Astrocyte of the spinal cord (primary cell): ENCODE measurements at places on chromosomes 4 and X.

DNA sequence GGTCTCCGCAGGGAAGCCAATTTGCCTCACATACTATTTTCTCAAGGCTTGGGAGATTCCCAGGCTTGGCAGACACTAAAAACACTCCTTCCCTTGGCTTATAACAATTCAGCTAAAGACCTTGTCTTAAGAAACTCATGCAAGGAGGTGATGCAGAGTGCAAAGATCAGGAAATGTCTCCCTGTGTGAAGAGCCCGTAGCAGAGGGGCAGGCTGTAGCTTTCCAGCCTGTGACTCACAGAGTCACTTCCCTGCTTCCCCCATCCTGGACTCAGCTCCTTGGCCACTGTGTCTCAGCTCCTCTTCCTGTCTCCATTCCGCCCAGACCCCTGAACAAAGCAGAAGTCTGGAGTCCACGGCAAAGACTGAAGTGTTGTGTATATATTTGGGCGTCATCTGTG lies 56.1 kb downstream of the KDR start:
- peak; percentile 59 for DNase-seq

DNA sequence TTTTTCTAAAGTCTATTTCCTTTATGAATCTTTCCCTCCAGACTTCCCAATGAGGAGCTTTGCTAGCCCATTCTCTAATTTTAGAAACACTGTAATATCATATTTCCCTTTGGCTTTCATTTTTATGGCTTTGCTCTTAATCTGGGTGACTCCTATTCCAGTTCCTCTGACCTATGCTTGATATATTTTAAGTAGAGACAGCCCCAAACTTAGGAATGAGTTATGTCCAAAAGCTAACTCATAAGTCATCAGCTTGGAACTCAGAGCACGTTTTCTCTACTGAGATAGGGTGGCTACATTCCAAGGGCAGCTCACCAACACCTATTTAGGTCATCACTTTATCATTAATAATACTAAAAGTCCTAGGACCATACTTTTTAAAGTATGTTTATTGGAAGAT lies 77.8 kb downstream of the OR13H1 start:
- DNase-seq = no peak

- DNase-seq = no peak
Measured at GRCh38 chrX:96211953-96212352, 472.7 kb upstream of the DIAPH2 start.

- DNase-seq = no peak
Measured at GRCh38 chr4:158667651-158668198, 4.0 kb downstream of the C4orf46 start.

DNA sequence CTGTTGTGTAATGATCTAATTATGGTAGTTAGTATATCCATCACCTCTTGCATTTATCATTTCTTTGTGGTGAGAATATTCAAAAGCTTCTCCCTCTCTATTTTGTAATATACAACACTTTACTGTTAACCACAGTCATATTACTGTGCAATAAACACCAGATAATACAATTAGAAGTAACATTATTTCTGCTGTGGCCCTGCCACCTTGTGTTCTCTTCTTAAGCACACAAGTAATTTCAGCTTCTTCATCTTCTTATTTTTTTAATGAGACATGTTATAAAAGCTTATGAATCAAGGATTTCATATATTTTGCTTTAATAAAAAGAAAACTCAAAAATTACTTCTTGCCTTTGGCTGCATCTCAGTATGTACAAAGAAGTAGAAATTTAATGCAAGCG lies 675.2 kb upstream of the INTU start:
- peak; percentile 41 for DNase-seq

GRCh38 chr4:139560406-139561104 lies 4.5 kb upstream of the SETD7 start:
- DNase-seq = no peak

- DNase-seq = no peak
Measured at GRCh38 chrX:10828036-10828435, 207.7 kb upstream of the MID1 start.

- no peak for DNase-seq
Measured at GRCh38 chrX:50188859-50189600, 11.8 kb downstream of the AKAP4 start.

DNA sequence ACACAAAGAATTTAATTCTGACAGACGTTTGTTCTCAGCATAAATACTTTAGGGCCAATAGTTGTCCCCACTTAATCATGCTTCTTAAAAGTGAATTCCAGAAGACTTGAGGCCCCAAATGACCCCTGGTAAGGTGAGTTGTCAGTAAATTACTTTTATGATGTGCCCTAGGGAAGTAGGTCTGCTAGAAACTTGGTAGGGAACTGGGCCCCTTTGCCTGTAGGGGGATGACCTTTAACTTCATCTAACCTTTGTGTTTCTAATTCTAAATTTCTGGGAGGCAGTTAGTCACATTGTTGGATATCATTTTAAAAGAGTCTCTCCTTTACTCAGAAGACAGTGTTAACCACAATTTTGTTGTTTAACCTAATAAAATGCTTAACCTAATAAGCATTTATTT lies 28.8 kb downstream of the HHIP start:
- DNase-seq = no peak

DNA sequence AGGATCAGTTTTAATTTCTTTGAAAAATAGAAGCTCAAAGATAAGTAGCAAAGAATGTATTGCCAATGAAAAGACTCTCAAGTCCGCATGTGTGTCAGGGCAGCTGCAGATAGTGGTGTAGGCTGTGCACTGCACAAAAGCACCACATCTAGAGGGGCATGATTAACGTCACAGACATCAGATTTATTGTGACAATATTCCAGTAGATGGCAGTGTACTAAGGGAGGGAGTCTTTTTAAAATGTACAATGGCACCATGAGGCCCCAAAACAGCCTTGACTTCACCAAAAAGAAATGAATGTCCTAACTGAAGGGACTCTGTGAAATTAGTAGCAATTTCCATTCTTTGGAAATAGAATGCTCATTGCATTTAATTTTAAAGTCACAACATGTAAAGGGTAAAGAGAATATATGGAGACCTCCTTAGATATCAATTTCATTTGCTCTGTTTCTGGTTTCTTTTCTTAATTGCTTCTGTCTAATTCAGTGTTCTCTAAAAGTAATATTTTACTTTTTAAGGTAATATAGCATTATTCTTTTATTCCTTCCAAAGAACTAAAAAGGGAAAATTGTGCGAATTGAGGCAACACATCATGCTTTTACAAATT lies 98.4 kb downstream of the ZNF827 start:
- DNase-seq = peak; percentile 55

DNA sequence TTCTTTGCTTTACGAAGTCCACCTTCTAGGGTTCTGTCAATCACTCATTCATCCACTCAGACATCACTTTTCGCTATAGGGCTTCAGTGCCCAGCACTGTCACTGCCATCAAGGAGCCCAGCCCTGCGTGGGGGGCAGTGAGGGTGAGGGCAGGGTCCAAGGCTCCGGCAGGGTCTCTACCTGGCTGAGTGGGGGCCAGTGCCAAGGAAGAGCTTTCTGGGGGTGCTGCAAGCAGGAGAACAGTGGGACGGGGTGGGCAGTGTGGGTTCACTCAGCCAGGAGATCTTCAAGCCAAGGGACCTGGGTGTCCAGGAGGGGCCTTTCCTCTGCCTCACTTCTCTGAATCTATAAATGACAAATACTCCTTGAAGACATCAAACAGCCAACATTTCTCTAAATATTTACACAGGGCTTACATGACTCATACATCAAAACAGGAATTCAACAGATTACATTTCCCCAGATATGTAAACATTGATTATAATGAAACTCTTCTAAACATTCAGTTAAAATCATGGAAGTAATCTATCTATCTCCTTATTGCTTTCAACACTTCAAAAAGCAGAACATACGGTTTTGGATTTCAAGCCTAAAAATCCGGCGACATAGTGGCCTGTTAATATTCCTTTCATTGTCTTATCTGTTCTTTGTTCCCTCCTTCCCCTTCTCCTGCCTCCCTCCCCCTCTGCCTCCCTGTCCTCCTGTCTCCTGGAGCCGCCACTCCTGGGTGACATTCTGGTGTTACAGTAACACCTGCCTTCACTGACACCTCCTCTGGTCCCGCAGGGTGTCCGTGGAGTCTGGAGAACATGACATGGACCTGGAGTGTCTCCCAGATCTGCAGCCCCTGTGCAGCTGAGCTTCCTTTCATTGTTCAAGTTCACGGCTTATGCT lies 94.4 kb upstream of the ADRA2C start:
- DNase-seq = no peak

GRCh38 chr4:89562746-89563145 lies 255.1 kb upstream of the GPRIN3 start:
- no peak for DNase-seq

- DNase-seq = no peak
Measured at GRCh38 chrX:83260288-83260687, 247.8 kb upstream of the POU3F4 start.

DNA sequence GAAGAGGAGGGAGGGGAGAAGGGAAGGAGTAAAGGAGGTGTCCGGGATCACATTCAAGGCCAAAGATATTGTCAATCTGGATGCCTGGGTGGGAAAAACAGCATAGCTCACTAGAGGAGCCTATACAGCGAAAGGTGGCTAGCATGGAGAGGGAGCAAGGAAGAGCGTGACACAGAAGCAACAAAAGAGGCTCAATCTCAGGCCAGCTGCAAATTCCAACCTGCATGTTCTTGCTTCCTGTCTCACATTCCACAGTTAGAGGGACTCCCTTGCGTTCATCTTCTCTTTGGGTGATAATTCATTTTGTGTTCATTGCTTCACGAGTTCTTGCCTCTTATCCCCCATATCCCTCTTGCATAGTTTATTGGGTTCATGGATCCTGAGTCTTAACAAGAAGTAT lies 3.0 kb upstream of the CLNK start:
- no peak for DNase-seq

DNA sequence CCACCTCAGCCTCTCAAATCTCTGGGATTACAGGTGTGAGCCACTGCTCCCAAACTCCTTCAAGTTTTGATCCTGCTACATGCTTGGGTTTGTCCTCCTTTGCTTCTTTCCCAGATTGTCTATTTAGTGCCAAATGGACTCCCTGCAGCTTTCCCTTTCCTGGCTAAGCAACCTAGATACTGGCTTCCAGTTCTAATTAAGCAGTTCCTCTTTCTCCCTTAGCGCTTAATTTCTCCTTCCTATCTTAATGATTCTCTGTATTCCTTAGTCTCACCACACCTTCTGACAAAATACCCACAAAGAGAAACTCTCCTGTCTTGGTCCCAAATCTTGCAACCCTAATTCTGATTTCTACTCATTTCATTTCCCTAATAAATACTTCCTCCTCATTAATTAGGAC lies 7.8 kb downstream of the RXFP1 start:
- no peak for DNase-seq

GRCh38 chr4:2805712-2806389 lies 13.0 kb downstream of the SH3BP2 start:
- no peak for DNase-seq

DNA sequence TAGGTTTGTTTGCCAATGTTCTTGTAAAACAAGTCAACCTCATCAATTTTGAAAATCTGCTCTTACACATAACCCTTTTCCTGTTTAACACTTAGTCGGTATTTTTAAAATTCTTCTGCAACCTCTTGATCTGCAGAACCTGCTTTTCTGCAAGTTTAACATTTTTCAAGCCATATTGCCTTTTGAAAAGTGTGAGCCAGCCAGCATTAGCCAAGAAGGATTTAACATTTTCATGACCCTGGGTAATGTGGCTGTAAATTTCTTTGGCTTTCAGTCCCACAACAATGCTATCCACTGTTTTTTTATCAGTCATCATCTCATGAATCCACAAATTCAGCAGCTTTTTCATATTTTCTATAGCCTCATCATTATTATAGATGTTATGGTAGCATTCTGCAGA lies 956.5 kb downstream of the FAT4 start:
- no peak for DNase-seq

DNA sequence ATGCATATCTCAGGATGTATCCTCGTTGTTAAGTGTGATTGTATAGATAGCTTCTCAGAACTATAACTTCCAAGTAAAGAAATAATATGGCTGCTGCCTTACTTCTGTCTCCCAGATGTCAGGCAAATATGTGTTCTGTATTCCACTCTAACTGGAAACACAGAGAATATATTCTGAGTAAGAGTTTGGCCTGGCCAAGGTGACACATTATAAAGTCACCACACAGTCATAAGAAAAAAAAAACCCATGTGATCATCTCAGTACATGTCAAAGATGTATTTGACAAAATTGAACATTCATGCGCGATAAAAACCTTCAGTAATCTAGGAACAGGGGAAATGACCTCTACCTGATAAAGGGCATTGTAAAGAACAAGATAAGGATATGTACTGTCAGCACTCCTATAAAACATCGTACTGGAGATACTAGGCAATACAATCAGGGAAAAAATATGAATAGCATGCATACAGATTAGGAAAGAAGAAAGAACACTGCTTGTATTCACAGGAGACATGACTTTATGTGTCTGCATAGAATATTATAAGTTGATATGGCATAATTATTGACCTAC lies 207.1 kb downstream of the ZNF330 start:
- DNase-seq = no peak

DNA sequence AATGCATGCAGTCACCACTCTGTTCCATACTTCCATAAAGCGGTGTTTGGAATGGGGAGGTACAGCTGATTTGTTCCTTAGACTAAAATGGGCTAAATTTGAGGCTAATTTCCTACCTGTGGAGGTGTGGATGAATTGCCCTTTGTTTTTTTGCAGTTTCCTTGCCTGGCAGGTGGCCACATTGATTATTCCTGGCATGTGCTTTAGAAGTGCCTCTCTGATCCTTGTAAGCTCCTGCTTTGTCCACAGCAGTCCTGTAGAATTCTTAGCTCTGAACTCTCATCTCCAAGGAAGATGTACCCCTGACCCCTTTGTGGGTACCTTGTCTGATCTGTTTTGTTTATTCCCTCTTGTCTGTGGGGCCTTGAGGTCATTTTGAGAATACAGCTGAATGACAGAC lies 136.8 kb downstream of the ADGRL3 start:
- DNase-seq = no peak

- peak; percentile 2 for DNase-seq
Measured at GRCh38 chrX:29746326-29746725, 469.0 kb upstream of the MAGEB2 start.

GRCh38 chr4:178672512-178672911 lies 1230.3 kb upstream of the AGA start:
- DNase-seq = no peak

DNA sequence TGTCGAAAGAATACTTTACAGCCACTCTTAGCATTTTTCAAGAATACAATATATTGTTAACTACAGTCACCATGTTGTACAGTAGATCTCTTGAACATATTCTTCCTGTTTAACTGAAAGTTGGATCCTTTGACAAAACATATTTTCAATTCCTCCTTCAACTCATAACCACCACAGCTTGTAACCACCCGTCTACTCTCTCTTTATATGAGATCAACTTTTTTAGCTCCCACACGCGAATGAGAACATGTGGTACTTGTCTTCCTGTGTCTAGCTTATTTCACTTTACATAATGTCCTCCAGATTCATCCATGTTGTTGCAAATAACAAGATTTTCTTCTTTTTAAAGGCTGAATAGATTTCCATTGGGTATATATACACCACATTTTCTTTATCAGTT lies 338.3 kb upstream of the IGFBP7 start:
- no peak for DNase-seq

GRCh38 chrX:137549851-137550664 lies 15.9 kb upstream of the ZIC3 start:
- DNase-seq = no peak

- peak; percentile 71 for DNase-seq
Measured at GRCh38 chr4:61994036-61994435, 793.9 kb downstream of the ADGRL3 start.
